ENCODE measurements at places on chromosomes 7 and 10.

DNA sequence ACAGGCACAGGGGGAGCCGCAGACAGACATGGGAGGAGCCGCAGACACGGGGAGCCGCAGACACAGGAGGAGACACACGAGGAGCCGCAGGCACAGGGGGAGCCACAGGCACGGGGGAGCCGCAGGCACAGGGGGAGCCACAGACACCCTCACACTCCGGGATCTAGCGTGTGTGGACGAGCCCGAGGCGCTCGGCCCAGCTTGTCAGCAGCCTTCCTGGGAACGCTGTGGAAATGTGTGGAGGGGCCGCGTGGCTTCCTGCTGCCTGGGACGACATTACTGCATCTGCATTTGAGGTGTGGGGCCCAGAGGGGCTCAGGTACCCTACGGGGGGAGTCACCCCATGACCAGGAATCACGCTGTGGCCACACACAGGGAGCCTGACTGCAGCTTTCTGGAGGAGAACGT is 313.2 kb downstream of the PTPRN2 start:
- no peak for DNase-seq

DNA sequence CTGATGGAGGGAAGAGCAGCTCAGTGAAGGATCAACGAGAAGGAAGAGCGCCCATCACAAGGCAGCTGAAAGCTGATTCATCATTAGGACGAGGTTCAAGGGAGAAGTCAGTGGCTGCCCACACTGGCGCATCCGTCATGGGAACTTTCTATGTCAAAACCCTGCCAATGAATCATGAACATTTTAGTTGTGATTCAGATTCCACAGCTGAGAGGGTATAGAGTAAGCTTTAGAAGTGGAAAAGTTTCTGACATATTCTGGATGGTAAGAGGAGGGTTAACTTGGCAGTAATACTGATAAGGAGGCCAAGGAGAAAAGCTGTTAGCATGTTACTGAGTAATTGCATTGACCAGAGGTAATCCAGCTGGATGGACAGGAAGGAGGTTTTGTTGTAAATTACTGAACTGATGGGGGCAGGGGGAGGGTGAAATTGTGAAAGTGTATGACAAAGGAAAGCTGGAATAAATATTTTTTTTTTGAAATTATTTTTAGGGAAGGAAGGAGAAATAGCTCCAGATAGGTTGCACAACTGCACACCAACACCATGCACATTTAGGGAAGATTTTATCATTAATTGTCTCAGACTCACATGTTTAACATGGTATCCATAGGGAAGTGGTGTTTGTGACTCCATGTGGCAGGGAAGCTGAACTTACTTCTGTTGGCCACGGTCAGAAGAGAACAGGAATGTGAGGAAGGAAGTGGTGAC is 78.3 kb upstream of the NRP1 start:
- no peak for DNase-seq

DNA sequence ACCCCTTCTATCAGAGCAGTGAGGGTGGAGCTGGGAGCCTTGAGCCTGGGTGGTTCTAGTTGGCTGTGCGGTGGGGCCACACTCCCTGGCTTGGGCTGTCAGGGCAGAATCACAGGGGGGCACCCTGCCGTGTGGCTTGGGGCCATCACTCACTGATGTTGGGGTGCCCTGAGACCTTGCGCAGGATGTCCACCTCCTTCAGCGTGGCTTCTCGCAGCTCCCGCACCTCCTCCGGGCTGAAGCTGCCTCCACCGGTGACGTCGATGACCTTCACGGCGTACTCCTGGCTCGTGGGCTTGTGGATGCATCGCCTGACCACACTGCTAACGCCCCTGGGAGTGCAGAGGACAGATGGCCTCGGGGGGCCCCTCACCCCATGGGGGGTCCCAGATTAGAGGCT is 5.3 kb downstream of the PHKG1 start:
- DNase-seq: no peak

DNA sequence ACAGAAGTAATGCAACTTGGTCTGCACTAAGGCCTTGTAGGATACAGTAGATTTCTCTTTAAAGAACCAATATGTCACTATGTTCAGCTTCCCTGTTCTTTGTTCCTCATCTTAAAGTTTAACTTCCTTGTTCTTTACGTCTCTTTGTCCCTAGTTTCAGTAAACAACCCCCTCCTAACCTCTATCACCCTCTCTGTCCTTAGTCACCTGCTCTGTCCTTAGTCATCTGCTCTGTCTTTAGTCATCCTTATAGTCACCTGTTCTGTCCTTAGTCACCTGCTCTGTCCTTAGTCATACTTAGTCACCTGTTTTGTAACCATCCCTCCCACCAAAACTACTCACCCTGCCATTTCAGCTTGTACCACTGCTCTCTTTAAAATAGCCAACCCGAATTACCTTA is 144.6 kb upstream of the TMEM106B start:
- no peak for DNase-seq

- no peak for DNase-seq
Observed at GRCh38 chr7:68399991-68400590, 1198.2 kb upstream of the AUTS2 start.

- no peak for DNase-seq
Observed at GRCh38 chr7:28539289-28539981, 127.1 kb downstream of the CREB5 start.

- no peak for DNase-seq
Observed at GRCh38 chr7:27520815-27521790, 141.6 kb downstream of the HIBADH start.

- DNase-seq: no peak
Observed at GRCh38 chr7:7805511-7806153, 87.2 kb upstream of the RPA3 start.

- DNase-seq: no peak
Observed at GRCh38 chr10:126384269-126384873, 3.9 kb downstream of the ADAM12 start.
